ENCODE measurements at places on chromosomes 5 and 9.

- DNase-seq: peak; percentile 30
Measured at GRCh38 chr5:116502616-116503015, 72.0 kb downstream of the SEMA6A start.

GRCh38 chr9:1434052-1434767 is 384.1 kb downstream of the DMRT2 start:
- no peak for DNase-seq

- peak; percentile 98 for DNase-seq
Measured at GRCh38 chr5:113489299-113489698, 1.0 kb upstream of the MCC start.

DNA sequence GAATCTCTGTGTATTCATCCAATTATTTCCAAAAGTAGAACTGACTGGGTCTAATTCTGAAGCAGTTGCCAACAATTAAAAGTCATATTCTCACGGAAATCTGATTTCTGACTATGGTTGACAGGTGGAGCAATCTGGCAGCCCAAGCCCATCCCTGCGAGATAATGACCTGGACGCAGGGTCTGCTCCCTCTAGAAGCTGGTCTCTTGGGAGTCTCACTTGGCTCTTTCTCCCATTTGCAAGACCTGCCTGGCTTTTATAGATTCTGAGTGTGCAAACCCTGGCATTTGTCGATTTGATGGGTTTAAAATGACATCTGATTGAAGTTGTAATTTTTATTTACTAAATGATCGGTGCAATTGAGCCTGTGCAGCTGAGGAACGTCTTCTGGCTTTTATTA is 49.4 kb upstream of the NEURL1B start:
- DNase-seq: no peak
